ENCODE measurements at places on chromosomes 5 and 9.

GRCh38 chr9:126986506-126986951, 71.9 kb downstream of the RALGPS1 start:
- no peak for DNase-seq

GRCh38 chr5:90301248-90301647, 108.3 kb downstream of the CETN3 start:
- no peak for DNase-seq

GRCh38 chr9:13705918-13706317, 426.4 kb upstream of the MPDZ start:
- no peak for DNase-seq

- DNase-seq: no peak
Observed at GRCh38 chr9:121362813-121363621, 7.0 kb downstream of the STOM start.

DNA sequence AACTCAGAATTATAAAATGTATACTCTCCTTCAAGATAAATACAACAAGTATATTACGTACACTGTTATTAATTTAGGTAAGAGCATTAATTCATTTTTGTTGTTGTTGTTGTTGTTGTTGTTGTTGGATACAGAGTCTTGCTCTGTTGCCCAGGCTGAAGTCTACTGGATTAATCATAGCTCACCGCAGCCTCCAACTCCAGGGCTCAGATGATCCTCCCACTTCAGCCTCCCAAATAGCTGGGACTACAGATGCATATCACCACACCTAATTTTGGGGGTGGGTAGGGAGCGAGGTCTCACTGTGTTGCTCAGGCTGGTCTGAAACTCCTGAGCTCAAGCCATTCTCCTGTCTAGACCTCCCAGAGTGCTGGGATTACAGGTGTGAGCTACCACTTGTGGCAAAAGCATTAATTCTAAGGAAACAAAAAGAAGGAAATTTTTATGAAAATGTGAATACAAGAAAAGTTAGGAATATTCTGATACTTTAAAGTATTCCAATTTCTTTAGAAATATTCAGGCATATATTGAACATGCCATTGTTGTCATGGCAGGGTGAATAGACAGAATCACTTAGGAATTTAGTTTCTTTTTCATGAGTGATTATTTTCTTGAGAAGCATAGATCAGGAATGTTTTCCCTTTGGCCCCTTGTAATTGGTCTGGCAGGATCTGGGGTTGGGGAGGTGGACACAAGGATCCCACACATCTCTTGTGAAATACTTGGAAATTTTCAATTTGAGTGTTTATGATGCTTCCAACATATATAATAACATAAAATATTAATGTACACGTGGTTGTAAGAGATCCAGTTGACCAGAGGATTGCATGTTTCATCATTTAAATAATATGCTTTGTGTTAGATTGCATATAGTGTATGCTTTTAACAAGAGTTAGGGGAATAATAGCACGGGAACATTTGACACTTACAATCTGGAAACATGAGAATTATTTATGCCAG, 263.6 kb downstream of the FANCC start:
- DNase-seq: no peak

DNA sequence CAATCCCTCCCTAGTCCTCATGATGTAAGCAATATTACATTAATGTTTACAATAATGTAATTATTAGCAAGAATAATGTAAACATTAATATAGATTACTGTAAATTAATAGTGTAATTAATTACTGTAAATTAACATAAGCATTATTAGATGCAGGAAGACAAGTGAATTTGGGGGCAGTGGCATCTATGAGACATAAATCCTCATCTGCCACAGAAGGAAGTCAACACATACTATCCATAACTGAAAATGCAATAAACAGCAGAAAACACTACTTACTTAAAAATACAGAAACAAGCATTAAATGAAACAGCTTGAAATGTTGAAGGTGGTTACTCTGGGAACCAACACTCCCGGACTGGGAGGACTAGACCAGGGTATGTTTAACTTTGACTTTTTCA, 685 bp upstream of the NIPSNAP3A start:
- no peak for DNase-seq

DNA sequence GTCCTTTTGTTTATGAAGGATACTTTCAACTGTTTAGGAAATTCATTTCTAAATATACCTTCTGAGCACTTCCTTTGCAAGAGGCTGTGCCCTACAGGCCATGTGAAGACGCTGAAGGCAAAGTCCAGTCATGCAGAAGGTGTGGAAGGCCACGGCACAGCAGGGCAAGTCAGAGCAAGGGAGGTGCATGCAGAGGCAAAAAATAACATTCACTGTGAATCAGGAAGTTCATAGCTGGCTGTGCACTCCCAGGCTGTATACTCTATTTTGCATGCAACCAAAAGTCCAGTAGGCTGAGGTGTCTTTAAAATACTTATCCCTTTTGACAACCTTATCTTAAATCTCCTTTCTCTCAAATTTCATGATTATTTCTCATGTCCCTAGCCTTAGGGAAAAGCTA, 50.3 kb downstream of the GNAQ start:
- DNase-seq: peak; percentile 19

- no peak for DNase-seq
Observed at GRCh38 chr5:82168294-82168693, 109.9 kb downstream of the RPS23 start.

- DNase-seq: no peak
Observed at GRCh38 chr9:110939047-110939446, 99.2 kb downstream of the LPAR1 start.

- DNase-seq: no peak
Observed at GRCh38 chr9:81986051-81986450, 2.5 kb upstream of the SPATA31D1 start.

DNA sequence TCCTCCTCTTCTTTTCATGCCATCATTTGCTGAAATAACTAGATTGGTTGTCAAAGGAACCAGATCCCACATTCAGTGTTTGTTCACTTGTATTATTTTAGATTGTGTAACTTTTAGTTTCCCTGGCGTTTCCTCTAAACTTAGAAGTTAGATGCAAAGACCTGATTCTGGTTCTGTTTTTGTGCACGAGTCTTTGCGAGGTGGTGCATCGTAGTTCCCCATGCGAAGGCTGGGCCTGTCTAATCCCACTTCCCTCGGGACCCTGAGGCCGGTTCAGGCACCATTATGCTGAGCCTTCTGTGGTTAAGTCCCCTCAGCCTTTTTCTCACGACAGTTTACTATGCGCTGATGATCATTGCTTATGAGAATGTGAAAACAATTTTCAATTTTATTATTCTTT, 219.1 kb upstream of the OTULINL start:
- no peak for DNase-seq

- DNase-seq: no peak
Observed at GRCh38 chr5:40226906-40227305, 452.8 kb upstream of the PTGER4 start.

DNA sequence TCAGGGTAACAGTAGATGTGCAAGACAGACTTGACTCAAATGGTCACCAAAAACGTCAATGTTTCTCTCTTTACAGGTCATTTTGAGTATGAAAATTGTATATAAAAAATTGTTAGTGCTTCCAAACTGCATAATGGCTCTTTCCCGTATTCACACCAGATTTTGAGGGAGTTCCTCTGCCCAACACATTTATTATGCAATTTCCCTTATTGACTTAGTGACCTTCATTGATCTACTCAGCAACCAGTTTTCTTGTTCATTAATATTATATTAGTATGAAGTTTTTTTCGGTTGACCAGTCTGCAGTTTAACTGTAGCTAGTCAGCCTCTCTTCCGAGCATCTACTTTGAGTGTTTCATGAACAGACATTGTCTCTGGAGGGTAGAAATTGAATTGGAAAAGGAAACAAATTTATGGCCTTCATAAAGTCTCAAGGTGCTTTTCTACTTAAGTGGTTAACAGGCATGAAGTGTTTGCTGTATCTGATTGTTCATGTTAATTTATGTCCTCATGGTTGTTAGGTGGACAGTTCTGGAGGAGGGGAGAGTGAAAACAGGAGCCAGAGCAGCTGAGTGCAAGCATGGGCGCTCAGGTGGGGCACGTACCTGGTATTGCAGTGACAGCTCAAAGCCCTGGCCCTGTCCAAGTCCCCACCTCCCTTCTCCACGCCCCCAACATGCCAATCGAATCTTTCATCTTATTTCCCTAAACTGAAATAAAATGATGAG, 240.2 kb downstream of the RFK start:
- no peak for DNase-seq

GRCh38 chr5:79847561-79847960, 143.5 kb downstream of the MTX3 start:
- no peak for DNase-seq

- DNase-seq: peak; percentile 70
Observed at GRCh38 chr9:73577848-73578247, 426.2 kb downstream of the ANXA1 start.

GRCh38 chr9:36748322-36748899, 175.7 kb downstream of the MELK start:
- DNase-seq: no peak

- no peak for DNase-seq
Observed at GRCh38 chr9:110328763-110329162, 8.9 kb downstream of the TXNDC8 start.

DNA sequence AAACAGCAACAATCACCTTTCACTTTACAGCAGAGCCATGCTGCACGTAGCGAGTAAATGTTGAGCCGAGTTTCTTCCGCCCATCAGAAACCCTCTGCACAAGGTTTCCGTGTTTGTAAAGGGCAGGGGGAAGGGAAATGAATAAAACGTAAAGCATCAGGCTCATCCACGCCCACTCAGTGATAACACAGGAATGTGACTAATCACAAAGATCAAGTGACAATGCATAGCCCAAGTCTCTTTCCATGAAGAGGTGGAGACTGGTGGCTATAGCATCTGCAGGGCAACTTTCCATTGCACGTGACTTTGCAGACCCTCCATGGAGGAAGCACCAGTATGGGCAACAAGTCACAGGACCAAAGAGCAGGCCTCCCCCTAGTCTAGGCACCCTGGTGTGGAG, 56.6 kb downstream of the CAMSAP1 start:
- DNase-seq: no peak

DNA sequence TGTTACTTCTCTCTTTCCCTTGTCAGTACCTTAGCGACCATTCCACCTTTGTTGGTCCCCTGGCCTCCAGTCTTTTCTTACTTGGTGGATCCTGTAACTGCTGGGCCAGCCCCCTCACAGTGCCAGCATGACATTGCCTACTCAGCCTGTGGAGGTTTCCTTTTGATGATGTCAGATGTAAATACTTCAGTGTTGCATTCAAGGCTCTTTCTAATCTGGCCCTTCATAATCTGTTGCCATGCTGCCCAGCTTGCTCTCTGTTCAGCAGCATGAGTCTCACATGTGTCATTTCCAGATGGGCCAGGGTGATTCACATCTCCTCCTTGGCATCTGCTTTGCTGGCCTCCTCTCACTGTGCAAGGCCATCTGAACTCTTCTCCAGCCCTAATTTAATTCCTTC, 57.1 kb downstream of the MAST4 start:
- no peak for DNase-seq

DNA sequence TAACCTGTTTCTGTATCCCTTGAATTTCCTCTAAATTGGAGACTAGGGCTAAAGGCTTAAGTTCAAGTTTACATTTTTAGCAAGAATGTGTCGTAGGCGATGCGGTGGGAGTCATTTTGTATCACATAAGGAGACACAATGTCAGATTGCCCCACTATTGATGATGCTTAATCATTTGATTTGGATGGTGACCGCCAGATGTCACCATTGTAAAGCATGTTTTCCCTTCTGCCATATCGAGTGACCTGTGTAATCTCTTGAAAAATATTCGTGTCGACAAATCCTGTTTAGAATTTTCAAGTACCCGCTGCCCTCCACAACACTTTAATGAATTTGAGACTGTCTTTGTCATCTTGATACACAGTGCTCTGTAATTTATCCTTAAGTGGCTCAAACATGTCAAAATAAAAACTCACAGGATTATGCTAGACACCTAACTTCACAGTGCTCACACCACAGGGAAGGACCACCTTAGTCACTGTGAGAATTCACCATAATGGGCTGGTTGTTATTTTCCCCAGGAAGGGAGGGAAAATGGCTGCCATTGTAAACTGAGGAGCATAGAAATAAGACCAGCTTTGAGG, 34.5 kb upstream of the SLC46A2 start:
- peak; percentile 13 for DNase-seq

GRCh38 chr5:106755066-106755465, 915.7 kb downstream of the EFNA5 start:
- DNase-seq: no peak

GRCh38 chr9:24516463-24516862, 29.2 kb downstream of the IZUMO3 start:
- no peak for DNase-seq

- no peak for DNase-seq
Observed at GRCh38 chr5:9409413-9409960, 136.4 kb downstream of the SEMA5A start.

GRCh38 chr9:91714020-91714806, 235.8 kb downstream of the ROR2 start:
- peak; percentile 13 for DNase-seq

DNA sequence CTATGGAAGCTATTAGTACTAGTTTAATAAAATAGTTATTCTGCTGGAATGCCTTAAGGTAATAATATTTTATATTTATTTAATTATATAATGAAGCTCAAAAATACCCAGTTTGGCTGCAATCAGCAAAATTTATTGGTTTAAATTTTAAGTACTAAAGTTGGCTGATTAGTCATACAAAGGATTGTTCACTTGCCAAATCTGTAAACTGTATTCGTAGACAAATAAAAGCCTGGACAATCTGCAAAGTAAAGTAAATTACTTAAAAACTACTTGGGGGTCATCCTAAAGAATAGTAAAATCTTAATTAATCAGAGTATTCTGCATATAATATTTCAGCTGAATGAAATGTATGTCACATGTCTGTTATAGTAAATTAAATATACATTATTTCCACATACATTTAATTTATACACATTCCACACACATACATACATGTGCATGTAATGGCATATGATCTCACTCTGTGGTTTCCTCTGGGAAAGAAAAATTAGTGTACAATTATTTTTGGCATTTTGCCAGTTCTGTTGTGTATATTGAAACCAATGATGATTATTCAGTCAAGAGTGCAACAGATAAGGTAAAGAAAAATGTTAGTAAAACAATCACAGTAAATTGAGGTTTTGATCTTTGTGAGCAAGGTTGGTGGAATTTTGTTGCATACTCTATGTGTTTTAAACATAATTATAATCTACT, 455.9 kb downstream of the CDH9 start:
- no peak for DNase-seq

DNA sequence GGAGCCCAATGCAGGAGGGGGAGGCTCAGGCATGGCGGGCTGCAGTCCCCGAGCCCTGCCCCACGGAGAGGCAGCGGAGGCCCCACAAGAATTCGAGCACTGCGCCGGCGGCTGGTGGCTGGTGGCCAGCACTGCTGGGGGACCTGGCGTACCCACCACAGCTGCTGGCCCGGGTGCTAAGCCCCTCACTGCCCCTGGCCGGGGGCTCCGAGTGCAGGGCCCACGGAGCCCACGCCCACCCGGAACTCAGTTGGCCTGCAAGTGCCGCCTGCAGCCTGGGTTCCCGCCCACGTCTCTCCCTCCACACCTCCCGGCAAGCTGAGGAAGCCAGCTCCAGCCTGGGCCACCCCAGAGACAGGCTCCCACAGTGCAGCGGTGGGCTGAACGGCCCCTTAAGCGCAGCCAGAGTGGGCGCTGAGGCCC, 780.3 kb downstream of the DTWD2 start:
- DNase-seq: no peak

Measured in G401 (cell line).